ENCODE measurements at places on chromosomes 4 and X. TPM values are rescaled to one million over a fixed set of nuclear protein-coding genes. Genes with fewer than 3 reads are reported as not detected.

Gene TBC1D8B
- 0.31 TPM for total RNA-seq

GRCh38 chrX:39445336-39445735, 644.1 kb downstream of the MID1IP1 start:
- DNase-seq = no peak

GRCh38 chr4:56880572-56880971, 27.1 kb upstream of the REST start:
- no peak for DNase-seq

Gene POU3F4
- total RNA-seq = not detected

DNA sequence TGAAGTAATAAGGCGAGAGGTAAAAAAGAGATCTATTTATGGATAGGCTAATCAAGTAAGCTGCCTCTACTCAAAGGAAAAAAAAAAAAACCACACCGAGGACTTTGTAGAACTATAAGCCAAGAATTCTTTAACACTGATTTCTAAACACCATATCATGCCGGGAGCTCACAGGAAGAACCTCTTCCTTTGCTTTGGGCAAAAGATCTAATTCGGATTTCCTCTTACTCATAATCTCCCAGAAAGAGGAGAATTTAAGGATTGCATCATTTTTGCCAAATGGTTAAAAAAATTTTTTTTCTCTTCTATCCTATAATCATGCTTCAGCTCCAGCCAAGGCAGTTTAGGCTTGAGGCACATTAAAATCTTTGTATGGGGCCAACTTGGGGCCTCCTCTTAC, 95.5 kb downstream of the ZNF827 start:
- no peak for DNase-seq

- no peak for DNase-seq
These were observed 2.4 kb upstream of the RAB40AL start for GRCh38 chrX:102934624-102935023.

DNA sequence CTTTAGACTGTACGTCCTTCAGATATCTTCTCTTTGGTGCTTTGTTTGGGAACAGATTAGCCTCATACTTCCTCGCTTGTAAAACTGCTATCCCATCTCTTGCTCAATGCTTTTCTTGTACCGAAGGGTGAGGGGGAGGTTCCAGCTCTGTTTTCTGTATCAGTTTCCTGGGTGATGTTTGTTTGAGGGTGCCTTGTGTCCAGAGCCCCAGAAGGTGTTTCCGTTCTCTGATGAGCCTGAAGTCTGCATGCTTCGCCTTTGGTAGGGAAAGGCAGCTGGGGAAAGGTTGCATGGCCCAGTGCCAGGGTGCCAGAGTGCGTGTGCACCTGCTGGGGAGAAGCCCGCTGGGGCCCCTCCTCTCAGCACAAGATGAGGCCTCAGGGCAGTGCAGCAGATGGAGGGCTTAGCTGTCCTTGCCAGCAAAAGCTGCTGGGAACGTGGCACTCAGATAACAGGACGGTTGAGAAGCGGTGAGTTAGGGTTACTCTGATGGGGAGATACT, 73.7 kb downstream of the TBL1X start:
- no peak for DNase-seq

Gene PDCL2
- not detected for total RNA-seq

DNA sequence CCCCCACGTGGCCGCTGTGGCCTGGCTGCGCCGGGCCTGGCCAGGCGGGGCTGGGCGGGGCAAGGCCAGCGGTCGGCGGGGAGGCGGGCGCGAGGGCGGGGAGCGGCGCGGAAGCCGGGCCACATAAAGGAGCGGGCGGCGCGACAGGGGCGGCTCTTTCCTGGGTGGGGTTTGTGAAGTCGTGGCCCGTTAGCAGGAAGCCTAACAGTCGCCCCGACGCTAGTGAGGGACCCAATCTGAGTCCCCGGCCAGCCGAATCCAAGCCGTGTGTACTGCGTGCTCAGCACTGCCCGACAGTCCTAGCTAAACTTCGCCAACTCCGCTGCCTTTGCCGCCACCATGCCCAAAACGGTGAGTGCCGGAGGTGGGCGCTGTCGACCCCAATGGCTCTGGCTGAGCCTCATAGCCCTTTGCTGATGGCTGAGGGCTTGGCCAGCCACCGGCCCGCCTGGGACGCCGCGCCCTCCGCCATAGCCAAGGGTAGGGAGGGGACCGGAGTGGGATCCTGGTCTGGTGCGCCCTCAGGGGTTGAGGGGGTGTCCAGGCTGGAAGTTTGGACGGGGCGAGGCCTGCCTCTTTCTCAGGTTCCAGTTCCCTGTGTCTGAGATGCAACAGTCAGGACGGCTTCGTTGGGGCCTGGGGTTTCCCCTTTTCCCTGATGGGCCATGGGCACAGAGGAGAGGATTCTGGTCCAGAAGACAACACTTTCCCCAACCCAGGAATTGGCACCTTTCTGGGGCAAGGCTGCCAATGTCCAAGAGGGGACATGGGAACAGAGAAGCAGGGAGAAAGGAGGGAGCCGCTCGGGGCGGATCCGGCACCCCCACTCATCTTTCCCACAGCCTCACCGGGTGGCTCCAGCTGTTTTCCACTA, at the start of gene MSN:
Gene MSN, plus strand, starts transcription at position 152 of the 874 bp plus-strand sequence. Its CDS starts 188 bp downstream, at position 340.
- peak; percentile 89 for DNase-seq

GRCh38 chrX:17628976-17629375, 108.3 kb upstream of the SCML1 start:
- no peak for DNase-seq

GRCh38 chr4:95524184-95524583, 24.6 kb downstream of the UNC5C start:
- no peak for DNase-seq

DNA sequence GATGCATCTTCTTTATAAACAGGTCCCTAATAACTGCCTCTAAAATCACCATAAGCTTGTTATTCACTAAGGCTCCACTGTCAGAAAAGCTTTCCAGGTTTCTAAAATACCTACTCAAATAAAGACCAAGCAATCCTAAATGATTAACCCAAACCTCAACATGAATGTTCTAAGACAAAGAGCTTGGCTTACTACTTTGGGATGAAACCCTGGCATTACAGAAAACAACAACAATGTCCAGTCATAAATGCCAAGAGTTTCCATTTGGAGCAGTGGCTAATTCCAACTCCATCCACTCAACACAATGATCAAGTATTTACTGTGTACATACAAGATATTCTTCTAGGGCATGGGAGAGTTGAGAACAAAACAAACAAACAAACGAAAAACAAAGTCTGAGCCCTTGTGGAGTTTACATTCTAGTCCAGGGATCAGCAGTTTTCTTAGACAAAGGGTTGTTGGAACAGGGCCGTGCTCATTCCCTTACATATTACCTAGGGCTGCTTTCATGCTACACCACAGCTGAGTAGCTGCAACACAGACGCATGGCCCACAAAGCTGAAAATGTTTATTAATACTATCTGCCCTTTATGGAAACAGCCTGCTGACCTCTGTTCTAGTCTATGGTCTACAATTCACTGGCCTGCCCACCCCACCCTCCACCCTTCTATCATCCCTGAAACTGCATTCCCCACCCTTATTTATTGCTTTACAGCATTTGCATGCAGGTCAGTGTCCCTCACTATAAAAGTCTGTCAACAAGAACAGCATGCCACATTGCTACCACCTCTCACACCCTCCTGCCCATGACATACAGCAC, 23.7 kb downstream of the ABCG2 start:
- DNase-seq = no peak

All from natural killer cell treated with Interleukin-12 subunit alpha and Interleukin-12 subunit beta and Interleukin-15 and Interleukin-18, amount 100 ng/mL, for 72 hours (primary cell).